Progenitor cell of endocrine pancreas (in vitro differentiated cells): ENCODE measurements at places on chromosomes 11 and 22.

DNA sequence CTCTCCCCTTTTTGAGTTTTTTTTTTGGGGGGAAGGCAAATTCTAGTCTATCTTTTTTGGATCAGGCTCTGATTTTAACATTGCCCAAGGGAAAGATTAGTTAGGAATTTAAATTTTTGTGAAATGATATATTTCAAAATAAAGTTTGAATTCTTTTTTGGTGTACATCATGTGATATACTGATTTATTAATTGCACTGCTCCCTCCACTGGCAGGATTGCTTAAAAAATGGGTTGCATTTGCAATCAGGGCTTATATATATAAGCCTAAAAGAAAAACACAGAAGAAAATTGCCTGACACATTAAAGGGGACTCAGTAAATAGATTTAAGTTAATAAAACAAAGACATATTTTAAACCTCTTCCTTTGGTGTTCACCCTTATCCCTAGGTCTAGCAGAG lies 1.2 kb downstream of the DYNC2H1 start:
- no peak for DNase-seq
- no peak overlapping the region for H3K27ac ChIP-seq
- H3K4me3 ChIP-seq = peak overlapping the region; percentile 95
- H3K27me3 ChIP-seq = no peaks in the 10 kb centered on the region
- peaks cover 9% of the 10 kb centered on the region for H3K36me3 ChIP-seq

DNA sequence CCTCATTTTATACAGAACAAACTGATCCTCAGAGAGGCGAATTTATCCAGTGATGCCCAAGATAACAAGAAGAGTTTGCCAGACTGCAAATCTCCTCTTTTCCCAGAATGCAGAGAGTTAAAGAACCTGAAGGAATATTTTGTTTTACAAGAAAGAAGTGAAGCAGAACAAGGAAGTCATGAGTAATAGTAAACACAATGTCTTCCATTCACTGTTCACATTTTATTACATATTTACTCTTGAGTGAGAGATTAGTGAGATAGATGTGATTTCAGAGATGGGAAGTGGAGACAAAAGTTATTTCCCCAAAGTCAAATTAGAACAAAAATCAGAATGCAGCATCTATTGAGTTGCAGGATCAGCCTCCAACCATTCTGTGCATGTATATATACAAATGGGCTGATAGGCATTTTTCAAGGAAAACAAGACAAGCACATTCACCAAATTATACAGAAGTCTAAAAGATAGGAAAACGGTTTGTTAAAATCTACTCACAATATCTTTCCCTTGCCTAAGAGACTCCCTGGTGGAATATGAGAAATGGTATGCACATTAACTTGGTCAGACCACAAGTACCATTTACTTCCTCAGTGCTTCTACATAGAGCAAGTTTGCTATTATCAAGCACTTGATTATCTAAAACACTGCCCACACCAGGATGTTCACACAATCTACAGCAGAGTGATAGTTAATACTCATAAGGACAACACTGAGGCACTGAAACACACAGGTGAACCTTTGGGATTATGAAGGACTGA lies 12.0 kb downstream of the GUCY1A2 start:
- H3K27me3 ChIP-seq = no peaks in the 10 kb centered on the region
- no peak for DNase-seq

DNA sequence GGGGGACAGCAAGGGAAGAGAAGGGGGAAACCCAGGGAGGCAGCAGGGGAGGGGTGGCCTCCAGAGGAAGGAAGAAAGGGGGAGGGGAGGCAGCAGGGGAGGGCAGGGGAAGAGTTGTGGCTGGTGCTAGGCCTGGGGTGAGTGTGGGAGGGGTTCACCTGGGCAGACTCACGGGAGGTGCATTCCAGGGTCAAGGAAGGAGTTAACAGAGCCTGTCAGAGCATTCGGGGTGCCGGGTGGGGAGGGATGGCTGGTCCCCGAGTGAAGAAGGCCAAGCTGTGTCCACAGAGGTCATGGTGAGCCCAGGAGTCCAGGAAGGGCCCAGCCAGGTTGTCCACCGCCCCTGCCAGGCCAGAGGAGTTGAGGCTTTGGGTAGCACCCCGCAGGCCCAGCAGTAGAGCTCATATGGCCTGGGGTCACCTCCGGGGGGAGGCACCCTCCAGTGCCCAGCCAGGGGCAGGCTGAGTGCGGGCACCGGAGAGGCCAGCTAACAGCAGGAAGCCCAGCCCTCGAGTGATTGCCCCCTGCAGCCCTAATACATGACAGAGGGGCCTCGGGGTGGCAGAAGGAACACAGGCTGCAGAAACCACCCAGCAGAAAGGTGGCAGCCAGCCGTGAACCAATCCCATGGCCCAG lies 31.1 kb upstream of the PPARA start:
- no peak overlapping the region for H3K27ac ChIP-seq
- no peaks in the 10 kb centered on the region for H3K36me3 ChIP-seq
- no peaks in the 10 kb centered on the region for H3K4me1 ChIP-seq

DNA sequence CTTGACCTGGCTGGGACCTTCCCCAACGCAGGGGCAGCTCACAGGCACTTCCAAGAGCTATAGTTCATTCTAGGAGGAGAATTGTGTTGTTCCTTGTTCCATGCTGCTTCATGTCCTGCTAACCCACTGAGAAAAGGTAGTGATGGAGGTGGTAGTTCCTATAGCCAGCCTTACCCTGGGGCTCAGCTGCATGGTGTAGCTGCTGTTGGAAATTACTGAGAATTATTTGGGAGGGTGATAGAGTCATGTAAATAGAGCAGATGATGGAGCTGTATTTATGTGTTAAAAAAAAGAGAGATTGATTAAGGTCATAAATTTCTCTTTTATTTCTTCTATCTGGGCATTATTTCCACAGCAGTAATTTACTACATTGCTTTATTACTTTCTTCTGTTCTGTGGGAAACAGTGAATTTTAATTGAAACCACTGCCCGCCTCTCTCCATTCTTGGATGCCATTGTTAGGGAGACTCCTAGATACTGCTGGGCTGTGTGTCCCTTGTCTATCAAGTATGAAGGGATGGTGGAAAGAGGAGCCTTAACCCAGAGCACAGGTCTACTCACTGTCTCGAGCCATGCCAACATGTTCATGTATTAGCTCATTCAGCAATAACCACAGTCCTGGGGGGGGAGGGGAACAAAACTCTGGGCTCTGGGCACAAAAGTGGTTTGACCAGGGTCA lies 309.2 kb downstream of the FAT3 start:
- H3K27me3 ChIP-seq = no peaks in the 10 kb centered on the region
- no peak overlapping the region for H3K4me3 ChIP-seq
- no peak overlapping the region for H3K27ac ChIP-seq
- H3K4me1 ChIP-seq = no peaks in the 10 kb centered on the region

DNA sequence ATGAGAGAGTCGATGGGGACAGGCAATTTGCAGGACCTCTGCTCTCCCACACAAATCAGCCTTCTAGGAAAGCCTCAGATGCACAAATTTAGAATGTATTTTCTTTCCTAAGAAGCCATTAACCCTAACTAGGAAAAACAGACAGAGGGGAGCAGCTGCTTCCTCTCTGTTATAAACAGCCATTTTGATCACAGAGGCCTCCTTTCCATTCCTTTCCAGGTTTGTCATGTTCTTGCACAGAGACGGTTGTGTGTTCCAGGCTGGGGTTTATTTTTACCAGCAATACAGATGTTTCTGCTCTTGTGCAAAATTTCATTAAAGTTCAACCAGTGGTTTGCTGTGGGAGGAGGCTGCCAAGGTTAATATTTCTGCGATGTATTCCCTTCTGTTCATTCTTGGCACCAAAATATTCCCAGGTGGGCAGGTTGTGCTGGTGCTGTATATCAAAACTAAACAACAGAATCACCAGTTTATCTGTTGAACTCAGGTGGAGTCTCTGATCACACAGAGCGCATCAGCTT lies 90.2 kb downstream of the NAV2 start:
- H3K4me3 ChIP-seq = no peak overlapping the region
- no peak for DNase-seq
- H3K27me3 ChIP-seq = no peaks in the 10 kb centered on the region
- peaks cover 44% of the 10 kb centered on the region for H3K4me1 ChIP-seq

DNA sequence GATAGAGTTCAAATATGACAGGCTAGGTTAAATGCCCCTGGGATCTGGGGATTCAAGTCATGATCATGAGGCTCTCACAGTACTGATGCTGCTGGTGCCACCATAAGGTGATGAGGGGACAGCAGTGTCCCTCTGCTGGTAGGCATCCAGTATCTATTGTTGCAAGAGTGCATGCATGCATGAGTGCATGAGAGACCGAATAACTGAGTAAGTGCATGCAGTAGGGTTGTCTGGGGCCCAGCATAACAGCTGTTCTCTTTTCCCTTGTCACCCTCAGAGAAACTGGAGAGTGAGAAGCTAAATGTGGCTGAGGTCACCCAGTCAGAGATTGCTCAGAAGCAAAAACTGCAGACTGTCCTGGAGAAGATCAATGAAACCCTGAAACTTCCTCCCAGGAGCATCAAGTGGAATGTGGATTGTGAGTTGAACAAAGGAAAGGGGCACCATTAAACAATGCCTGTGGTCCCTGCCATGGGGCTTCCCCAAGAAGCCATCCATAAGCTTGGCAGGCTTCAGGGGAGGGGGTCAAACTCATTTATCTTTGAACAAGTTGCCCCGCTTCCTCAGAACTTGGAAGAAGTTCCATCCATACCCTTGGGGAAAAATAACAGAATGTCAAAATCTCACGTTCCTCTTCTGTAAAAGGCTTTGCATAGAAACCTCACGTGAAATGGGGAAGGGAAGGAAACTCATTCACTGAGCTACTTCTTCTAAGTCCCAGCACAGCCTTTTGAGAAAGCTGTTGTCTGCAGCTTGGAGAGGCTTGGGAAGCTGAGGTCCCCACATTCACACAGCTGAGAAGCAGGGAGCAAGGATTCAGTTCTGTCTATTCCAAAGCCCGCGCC lies 119.0 kb downstream of the PARVA start:
- DNase-seq = no peak
- no peak overlapping the region for H3K27ac ChIP-seq
- H3K36me3 ChIP-seq = peaks cover 17% of the 10 kb centered on the region
- H3K4me3 ChIP-seq = no peak overlapping the region

DNA sequence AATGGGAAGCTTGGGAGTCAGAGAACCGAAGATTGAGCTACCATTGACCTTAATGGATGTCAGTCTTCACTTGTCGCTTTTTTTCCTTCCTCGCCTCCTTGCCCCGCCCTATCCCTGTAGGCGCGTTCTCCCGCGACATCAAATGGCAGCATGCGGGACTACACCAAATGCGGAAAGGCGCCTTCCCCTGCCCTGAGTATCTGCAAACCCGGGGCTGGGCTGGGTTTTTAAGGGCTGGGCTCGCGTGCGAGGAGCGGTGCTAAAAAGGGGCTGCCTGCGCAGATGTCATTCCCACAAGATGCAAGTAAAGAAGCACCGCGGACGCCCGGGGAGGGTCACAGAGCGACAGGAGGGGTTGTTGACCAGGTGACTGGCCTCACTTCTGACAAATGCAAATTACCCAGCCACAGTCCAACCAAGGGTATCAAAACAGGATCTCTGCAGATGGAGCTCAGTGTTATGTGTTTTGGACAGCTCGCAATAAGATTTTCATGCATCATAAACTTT lies 4.7 kb upstream of the FAM111B start:
- no peak overlapping the region for H3K27ac ChIP-seq
- peaks cover 14% of the 10 kb centered on the region for H3K4me1 ChIP-seq
- peak; percentile 47 for DNase-seq
- H3K4me3 ChIP-seq = peak overlapping the region; percentile 65

- no peaks in the 10 kb centered on the region for H3K27me3 ChIP-seq
- H3K36me3 ChIP-seq = peaks cover 3% of the 10 kb centered on the region
- DNase-seq = no peak
Measured at GRCh38 chr11:1505480-1505879, 18.9 kb upstream of the MOB2 start.

DNA sequence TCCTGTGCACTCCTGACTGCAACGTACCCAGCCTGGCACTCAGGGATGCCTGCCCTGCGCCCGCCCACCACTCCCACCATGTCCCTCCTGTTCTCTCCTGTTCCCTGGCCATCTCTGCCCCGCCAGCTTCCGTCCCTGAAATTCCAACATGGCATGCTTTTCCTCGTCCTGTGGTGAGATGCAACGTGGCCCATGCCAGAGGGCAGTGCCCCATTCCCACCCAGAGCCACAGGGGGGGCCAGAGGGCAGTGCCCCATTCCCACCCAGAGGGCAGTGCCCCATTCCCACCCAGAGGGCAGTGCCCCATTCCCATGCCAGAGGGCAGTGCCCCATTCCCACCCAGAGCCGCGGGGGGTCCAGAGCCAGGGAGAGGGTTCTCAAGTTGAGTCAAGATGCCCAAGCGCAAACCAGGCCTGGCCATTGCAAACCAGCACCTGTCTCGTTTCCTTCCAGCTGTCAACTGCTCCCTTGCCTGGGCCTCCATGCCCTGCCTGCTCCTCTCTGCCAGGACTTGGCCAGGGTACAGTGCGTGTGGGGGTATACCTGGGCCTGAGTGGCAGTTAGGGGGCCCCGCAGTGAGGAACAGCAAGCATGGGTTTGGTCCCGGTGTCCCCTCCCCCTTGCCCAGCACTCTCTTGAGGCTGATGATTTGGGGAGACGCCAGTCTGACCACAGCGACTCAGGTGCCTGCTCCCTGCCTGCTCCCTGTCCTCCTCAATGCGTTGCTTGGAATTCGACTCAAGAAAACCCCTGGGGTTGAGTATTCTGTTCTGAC lies 14.6 kb downstream of the B3GAT1 start:
- H3K4me3 ChIP-seq = no peak overlapping the region
- no peaks in the 10 kb centered on the region for H3K36me3 ChIP-seq
- H3K27me3 ChIP-seq = peaks cover 11% of the 10 kb centered on the region
- DNase-seq = no peak
- no peak overlapping the region for H3K27ac ChIP-seq

- no peak for DNase-seq
- no peak overlapping the region for H3K27ac ChIP-seq
- no peaks in the 10 kb centered on the region for H3K36me3 ChIP-seq
- peaks cover 9% of the 10 kb centered on the region for H3K4me1 ChIP-seq
Measured at GRCh38 chr11:135009125-135009524, 597.1 kb upstream of the B3GAT1 start.

- H3K4me3 ChIP-seq = no peak overlapping the region
- no peak for DNase-seq
- no peaks in the 10 kb centered on the region for H3K36me3 ChIP-seq
- peaks cover 73% of the 10 kb centered on the region for H3K27me3 ChIP-seq
Measured at GRCh38 chr22:19757985-19758895, 2.3 kb upstream of the TBX1 start.

GRCh38 chr22:43885319-43885671 lies 6.5 kb downstream of the PNPLA5 start:
- no peak for DNase-seq
- no peaks in the 10 kb centered on the region for H3K4me1 ChIP-seq
- H3K4me3 ChIP-seq = no peak overlapping the region
- peaks cover 41% of the 10 kb centered on the region for H3K27me3 ChIP-seq

GRCh38 chr11:14821031-14821430 lies 71.0 kb downstream of the CYP2R1 start:
- H3K4me3 ChIP-seq = no peak overlapping the region
- no peaks in the 10 kb centered on the region for H3K27me3 ChIP-seq
- H3K36me3 ChIP-seq = peaks cover 38% of the 10 kb centered on the region
- H3K27ac ChIP-seq = no peak overlapping the region
